DMS153 (cell line): ENCODE measurements at places on chromosomes 3 and 15.

- DNase-seq, result no peak
Observed at GRCh38 chr3:189900578-189900977, 220.1 kb downstream of the P3H2 start.

DNA sequence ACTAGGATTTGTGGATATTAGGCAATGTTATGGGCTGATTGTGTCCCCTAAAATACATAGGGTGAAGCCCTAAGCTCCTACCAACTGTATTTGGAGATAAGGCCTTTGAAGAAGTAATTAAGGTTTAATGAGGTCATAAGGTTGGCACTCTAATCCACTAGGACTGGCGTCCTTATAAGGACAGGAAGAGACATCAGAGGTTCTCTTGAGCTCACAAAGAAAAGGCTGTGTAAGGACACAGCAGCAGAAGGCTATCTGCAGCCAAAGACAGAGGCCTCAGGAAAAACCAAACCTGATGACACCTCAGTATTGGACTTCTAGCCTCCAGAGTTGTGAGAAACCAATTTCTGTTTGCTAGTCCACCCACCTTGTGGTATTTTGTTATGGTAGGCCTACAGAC lies 416.7 kb downstream of the ZBTB20 start:
- no peak for DNase-seq

GRCh38 chr15:73889762-73890124 lies 16.4 kb downstream of the TBC1D21 start:
- DNase-seq, result no peak

DNA sequence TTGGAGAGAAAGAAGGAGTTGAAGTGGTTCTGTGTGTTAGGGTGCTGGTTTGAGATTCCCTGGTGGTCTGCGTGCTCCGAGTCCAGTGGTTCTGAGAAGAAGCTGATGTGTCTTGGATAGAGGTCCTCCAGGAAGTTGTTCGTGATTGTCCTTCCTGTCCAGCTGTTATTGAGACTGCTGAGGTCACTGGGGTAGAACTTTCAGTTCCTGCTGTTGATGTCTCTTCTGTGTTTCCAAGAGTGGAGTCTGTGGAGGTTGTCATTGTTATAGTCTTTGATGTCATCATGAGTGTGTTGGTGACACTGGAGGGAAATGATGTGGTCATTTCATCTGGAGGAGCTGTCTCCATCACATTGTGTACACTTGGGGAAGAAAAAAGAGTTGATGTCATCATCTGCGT lies 20.8 kb downstream of the MUC4 start:
- no peak for DNase-seq

DNA sequence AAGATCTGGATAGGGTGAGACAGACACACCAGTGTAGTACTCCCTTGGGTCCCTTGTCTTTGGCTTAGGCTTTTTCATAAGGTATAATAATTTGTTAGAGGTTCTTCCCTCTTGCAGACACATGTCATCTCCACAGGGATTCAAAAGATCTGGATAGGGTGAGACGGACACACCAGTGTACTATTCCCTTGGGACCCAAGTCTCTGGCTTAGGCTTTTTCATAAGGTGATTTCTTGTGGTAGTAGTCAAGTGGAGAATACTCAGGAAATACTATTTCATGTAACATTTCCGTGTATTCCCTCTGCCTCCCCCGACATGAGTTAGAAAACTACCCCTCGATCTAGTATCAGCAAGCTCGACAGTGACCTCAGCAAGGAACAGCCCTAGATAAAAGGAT lies 954 bp upstream of the MAPKBP1 start:
- DNase-seq, result no peak

GRCh38 chr15:69555080-69555479 lies 102.5 kb downstream of the RPLP1 start:
- no peak for DNase-seq

GRCh38 chr3:145006271-145006670 lies 1034.6 kb downstream of the DIPK2A start:
- DNase-seq, result no peak

DNA sequence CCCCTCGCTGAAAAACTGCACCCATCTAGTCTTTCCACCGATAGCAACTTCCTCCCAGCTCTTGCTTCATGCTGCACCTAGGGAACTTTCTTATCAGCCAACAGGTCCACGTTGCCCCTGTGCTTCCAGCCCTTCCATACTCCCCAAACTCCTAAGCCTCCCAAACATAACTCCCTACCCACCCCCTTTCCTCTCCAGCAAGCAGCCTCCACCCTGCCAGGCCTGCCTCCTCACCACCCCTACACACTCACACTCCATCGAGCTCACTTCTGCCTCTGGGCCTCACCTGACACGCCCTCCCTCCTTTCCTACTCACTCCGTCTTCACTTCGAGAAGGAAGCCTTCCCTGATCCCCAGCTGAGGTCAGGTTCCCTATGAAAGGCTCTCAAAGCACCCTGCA lies 8.1 kb downstream of the INSYN1 start:
- no peak for DNase-seq

- no peak for DNase-seq
Observed at GRCh38 chr3:52453496-52454249, at the start of gene TNNC1. TNNC1 (minus strand) TSS chr3:52454041; CDS start chr3:52454015, 26 bp downstream.

DNA sequence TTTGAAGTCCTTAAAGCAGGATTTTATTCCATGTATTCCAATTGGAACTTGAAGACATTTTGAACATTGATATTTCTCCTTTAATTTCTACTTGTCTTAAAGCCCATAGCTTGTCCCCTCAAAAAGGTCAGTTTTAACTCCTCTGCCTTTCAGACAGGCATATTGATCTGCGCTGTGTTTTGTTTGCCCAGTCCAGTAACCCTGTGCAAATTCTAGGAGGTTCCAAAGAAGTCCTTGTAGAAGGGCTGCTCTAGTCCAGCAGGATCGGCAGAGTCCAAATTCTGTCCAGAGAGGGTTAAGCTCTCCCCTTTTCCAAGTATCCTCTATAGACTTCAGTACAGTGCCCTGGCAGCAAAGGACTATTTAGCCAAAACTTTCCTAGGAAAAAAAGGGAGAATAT lies 105.6 kb upstream of the MANF start:
- no peak for DNase-seq

- DNase-seq, result no peak
Observed at GRCh38 chr15:78421238-78421965, 16.6 kb upstream of the IREB2 start.

- DNase-seq, result no peak
Observed at GRCh38 chr3:114725966-114726365, 421.1 kb downstream of the ZBTB20 start.

- no peak for DNase-seq
Observed at GRCh38 chr3:116441652-116442051, 3.6 kb downstream of the LSAMP start.
